Esophagus muscularis mucosa (tissue), 4 donors: ENCODE measurements at places on chromosomes 6 and 20. TPM values are rescaled to one million over a fixed set of nuclear protein-coding genes. Genes with fewer than 3 reads are reported as not detected.

DNA sequence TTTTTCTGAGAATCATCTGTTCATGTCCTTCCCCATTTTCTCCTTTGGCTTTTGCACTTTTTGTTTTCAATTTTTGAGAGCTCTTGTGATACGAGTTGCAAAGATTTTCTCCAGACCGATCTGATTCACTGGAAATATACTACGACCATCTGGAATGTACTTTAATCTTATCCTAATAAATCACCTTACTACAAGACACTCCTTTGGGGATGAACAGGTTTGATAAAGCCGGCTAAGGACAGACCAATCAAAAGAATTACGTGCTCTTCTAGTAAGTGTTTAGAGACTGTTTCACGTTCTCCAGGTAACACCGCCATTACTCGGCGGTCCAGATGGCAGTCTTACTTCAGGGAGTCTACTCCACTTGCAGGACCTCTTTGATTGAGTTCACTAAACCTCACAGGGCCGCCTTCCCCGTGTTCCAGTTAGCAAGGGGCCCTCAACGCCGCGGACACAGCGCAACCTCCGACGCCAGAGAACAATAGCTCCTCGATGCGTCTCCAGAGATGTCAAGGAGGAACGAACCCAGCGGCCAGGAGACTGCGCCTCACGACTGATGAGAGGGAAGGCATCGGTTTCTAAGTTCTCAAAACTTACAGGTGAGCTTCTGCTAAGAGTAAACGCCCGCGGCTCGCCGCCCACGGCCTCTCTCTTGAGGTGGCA is 920 bp upstream of the WTAP start:
- no peaks in the 10 kb centered on the region for H3K36me3 ChIP-seq
- H3K4me3 ChIP-seq: peak overlapping the region; percentile 90
- peak overlapping the region; percentile 99 for H3K27ac ChIP-seq
- DNase-seq: no peak
- peaks cover 36% of the 10 kb centered on the region for H3K4me1 ChIP-seq
- no peaks in the 10 kb centered on the region for H3K27me3 ChIP-seq

DNA sequence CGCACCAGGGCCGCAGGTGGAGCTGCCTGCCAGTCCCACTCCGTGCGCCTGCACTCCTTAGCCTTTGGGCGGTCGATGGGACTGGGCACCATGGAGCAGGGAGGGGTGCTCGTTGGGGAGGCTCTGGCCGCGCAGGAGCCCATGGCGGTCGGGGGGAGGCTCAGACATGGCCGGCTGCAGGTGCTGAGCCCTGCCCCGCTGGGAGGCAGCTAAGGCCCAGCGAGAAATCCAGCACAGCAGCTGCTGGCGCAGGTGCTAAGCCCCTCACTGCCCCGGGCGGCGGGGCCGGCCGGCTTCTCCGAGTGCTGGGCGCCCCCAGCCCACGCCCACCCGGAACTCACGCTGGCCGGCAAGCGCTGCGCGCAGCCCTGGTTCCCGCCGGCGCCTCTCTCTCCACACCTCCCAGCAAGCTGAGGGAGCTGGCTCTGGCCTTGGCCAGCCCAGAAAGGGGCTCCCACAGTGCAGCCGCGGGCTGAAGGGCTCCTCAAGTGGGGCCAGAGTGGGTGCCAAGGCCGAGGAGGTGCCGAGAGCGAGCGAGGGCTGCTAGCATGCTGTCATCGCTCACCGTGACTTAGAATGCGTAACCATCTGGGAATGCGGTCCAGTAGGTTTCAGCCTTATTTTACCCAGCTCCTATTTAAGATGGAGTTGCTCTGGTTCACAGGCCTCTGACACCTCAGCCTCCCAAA is 77.3 kb downstream of the C6orf52 start:
- H3K4me1 ChIP-seq: peaks cover 79% of the 10 kb centered on the region
- no peak overlapping the region for H3K4me3 ChIP-seq
- H3K27ac ChIP-seq: peak overlapping the region; percentile 80

Gene ABHD12
- total RNA-seq: 39.6 TPM

GRCh38 chr20:50260479-50261221 is 70.0 kb downstream of the CEBPB start:
- H3K4me1 ChIP-seq: no peaks in the 10 kb centered on the region
- no peak for DNase-seq
- no peaks in the 10 kb centered on the region for H3K27me3 ChIP-seq
- no peaks in the 10 kb centered on the region for H3K36me3 ChIP-seq

- no peak overlapping the region for H3K4me3 ChIP-seq
- no peaks in the 10 kb centered on the region for H3K27me3 ChIP-seq
- no peak for DNase-seq
- peaks cover 82% of the 10 kb centered on the region for H3K4me1 ChIP-seq
- H3K27ac ChIP-seq: no peak overlapping the region
- no peaks in the 10 kb centered on the region for H3K36me3 ChIP-seq
These were observed 18.3 kb downstream of the SESN1 start for GRCh38 chr6:109076377-109076776.

DNA sequence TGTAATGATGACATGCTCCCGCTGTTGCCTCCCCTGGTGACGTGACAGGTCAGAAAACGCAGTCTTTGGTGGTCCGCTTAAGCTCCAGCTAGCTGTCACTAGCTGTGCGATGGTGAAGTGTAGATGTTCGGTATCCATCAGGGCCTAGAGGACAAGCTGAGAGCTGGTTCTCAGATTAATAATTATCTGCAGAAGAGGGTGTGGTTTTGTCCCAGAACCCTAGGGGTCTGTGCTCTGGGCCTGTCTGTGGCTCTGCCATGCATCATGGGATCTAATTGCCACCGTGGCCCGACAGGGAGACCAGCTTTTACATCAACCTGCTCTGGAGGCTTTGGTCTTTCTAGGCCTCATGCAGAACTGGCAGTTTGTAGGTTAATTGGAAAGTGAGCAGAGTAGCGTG is 34.1 kb downstream of the ERMARD start:
- peaks cover 8% of the 10 kb centered on the region for H3K4me1 ChIP-seq
- DNase-seq: no peak
- H3K27me3 ChIP-seq: no peaks in the 10 kb centered on the region

GRCh38 chr6:70672549-70672948 is 4.9 kb downstream of the SMAP1 start:
- no peak overlapping the region for H3K27ac ChIP-seq
- H3K36me3 ChIP-seq: no peaks in the 10 kb centered on the region
- H3K4me1 ChIP-seq: peaks cover 13% of the 10 kb centered on the region

Gene SLC4A11
- 0.11 TPM for total RNA-seq
